ENCODE measurements at places on chromosomes 4 and X.

DNA sequence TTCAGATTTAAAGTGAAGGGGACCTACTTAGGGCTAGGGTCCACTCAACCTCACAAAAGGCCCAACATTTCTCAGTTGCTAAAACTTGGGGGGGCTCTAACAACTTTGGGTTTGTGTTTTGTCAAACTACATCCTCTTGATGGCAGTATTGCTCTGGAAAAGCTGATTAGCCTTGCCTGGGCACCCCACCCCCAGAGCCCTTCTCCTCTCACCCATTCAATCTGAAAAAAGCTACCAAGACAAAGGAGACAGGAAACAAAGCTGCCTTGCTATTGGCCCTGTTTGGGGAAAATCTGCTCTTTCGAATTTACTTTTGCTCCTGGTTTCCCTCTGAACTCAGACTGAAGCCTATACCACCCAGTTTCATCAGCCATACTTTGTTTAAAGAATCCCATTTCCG, 195.2 kb upstream of the STK26 start:
- DNase-seq, result no peak

- DNase-seq, result no peak
Measured at GRCh38 chr4:86594559-86595425, 677 bp downstream of the PTPN13 start.

GRCh38 chrX:72158773-72159172, 22.8 kb upstream of the PIN4 start:
- DNase-seq, result no peak

DNA sequence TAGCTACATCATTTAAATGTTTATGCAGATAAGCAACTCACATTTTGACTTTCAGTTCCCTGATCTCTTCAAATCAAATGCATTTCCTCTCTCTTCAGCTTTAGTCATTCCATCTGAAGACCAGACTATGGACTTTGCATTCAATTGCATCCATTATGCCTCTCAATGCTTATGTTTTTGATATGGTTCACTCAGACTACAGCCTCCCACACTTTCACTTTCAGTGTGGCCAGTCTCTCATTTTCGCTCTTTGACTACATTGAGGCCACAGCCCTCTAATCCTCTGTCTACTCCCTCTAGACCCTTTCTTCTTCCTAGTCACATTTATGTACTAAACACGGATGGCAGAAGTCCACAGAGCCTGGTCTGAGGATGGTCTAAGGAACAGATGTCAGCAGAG, 24.5 kb upstream of the VEGFC start:
- no peak for DNase-seq

DNA sequence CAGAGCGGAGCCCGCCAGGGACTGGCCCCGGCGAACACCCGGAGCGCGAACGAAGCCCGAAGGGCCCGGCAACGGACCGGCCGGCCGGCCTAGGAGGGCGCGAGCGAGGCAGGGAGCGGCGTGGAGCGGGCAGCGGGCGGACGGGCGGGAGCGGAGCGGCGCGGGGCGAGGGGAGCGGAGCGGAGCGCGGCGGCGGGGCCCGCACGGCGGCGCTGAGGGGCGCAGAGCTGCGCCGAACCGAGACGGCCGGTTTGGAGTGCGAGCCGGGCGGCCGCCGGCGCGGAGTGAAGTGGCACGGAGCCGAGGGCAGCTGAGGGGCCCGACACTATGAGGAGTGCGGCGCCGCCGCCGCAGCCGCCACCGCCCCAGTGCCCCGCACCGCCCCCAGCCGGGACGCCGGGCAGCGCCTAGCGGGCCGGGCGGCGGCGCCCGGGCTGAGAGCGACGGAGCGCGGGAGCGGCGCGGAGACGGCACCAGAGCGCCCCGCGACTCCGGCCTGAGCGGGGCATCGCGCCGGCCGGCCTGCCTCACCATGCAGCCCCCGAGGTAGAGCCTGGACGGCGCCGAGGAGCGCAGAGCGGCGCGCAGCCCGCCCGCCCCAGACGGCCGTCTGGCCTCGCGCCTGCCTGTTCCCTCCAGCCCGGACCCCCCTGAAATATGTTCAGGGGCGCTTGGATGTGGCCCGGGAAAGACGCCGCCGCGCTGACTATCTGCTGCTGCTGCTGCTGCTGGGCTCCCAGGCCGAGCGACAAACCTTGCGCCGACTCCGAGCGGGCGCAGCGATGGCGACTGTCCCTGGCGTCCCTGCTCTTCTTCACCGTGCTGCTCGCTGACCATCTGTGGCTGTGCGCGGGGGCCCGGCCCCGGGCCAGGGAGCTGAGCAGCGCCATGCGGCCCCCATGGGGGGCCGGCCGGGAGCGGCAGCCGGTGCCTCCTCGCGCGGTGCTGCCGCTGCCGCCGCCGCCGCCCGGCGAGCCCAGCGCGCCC, 793 bp downstream of the NALF2 start:
- DNase-seq, result no peak

GRCh38 chrX:110914281-110914680, 118.7 kb upstream of the CHRDL1 start:
- DNase-seq, result no peak

DNA sequence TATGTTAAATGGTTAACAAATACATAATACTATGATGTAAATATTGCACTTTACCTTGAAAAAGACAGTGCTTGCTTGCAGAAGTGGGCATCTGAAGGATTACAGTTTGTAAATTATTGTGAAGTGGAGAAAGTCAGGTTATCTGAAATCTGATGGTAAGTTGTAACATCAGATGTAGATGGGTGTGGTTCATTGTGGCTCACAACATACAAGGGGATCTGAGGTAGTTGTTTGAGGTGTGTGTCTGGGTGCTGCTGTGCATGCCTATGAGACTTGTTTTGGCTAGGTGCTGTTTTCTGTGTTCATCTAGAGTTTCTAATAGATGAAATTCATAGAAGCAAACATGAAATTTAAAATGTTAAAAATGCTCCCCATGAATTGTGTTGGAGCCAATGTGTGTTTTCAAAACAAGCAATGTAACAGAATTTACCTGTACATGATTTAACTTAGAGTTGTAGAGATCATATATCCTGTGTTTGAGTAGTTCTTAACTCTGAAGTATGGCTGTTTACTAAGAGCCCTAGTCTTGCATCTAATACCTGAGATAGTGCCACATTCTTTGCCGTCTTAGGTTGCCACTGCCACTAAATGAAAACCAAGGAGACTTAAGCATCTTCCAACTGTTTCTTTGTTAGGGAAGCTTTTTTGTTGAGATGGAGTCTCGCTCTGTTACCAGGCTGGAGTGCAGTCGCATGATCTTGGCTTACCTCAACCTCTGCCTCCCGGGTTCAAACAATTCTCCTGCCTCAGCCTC, 11.9 kb upstream of the NDUFC1 start:
- DNase-seq, result no peak

DNA sequence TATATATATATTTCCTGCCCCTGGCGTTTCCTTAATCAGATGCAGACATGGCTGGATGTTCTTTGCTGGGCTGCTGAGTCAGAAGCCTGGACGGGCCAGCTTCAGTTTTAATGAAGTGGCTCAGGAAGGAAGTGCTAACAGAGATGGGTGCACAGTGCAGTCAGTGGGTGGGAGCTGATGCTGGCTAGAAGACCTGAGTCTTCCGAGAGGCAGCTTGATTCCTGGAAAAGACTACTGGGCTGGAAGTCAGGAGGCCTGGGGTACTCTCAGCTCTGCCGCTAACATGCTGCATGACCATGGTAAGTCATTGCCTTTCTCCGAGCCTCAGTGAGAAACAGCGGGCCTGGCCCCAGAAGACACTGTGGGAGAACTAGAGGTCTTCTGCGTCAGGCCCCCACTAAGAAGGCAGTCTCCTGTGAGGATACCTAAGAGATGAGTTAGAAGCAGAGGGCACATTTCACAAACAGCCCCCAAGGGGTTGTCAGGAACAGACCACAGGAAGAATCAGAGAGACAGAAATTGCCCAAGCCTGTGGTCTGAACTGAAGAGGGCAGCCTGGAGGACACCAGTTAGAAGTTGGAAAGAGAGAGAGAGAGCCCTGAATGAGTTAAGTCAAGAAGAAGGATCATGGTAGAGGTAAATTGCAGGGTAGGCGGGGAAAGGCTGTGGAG, 8.3 kb upstream of the CD40LG start:
- no peak for DNase-seq

DNA sequence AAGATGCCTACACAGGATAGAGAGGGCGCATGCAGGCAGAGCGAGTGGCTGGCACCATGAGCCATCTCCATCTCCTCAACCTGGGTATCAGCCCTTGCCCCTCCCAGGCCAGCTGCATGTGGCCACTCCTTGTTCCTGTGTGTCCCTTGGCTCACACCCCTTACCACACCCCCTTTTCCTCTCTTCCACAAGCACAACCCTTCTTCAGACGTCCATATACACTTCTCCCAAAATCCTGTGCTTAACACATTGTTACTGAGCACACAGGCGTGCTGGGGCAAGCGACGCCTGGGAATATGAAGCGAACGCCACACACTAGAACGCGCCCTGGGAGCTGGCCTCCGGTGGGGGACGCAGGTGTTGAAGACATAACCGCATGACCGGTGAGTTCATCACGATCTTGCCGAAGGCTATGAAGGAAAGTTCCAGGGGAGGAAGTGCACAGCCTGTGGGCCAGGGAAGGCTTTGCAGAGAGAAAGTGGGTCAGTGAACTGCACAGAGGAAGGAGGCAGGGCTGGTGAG, 19.1 kb upstream of the KIAA0232 start:
- DNase-seq, result no peak

DNA sequence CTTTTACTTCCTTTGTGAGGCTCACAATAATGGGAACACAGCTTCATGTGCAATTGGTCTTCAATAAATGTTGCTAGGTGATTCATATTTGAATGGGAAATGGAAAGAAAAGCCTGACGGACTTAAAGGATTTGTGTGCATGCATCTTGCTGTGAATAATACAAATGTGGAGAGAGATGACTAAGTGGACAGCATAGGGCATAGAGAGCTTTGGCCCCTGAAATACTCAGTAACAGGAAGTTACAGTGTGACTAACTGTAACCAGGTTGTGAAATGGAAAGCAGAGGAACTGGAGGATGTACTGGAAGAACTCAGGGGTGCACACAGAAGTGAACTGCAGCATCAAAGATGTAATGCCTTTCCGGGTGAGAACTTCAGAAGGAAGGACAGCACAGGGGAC, 206.7 kb downstream of the MGST2 start:
- no peak for DNase-seq

DNA sequence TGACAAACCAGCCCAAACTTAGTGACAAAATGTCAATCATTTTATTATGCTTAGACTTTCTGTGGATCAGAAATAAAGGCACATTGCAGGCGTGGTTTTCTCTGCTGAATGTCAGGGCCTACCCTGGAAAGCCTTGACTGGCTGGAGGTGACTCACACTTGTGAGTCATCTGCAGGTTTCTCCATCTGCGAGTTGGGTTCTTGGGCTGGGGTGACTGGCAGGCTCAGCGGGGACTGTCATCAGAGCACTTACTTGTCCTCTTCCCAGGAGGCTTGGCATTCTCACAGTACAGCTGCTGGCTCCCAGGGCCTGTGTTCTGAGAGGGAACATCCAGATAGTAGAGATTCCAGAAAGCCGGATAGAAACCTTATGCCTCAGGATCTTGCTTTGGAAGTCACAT, 153.8 kb upstream of the AGA start:
- no peak for DNase-seq

- DNase-seq, result no peak
Measured at GRCh38 chr4:157643257-157643656, 422.7 kb downstream of the GRIA2 start.

- no peak for DNase-seq
Measured at GRCh38 chrX:71162981-71163380, 18.3 kb downstream of the NLGN3 start.

- no peak for DNase-seq
Measured at GRCh38 chr4:98645527-98645926, 12.9 kb downstream of the TSPAN5 start.

- DNase-seq, result no peak
Measured at GRCh38 chr4:26055855-26056254, 141.8 kb downstream of the SMIM20 start.

DNA sequence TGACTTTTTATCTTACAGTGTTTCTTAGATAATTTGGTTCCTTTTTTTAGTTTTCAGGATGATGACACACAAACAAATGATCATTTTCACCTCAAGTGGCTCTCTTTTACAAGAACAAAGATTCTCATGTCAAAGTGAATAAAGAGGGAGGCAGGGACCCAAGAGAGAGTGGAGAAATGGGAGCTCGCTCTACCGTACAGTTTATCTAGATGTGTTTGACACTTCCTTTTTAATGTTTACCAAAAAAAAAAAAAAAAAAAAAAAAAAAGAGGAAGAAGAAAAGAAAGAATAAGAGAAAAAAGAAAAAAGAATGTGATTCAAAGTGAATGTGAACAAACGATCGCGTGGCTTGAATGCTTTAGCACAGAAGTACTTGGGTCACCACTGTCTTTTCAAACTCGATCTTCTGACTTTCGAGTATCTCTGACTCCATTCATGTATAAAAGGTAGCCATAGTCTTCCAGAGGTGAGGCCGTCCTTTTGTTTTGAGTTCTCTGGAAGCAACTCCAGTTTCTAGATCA, 75.6 kb upstream of the GRXCR1 start:
- no peak for DNase-seq

GRCh38 chr4:10023806-10024205, 2.5 kb upstream of the SLC2A9 start:
- no peak for DNase-seq

DNA sequence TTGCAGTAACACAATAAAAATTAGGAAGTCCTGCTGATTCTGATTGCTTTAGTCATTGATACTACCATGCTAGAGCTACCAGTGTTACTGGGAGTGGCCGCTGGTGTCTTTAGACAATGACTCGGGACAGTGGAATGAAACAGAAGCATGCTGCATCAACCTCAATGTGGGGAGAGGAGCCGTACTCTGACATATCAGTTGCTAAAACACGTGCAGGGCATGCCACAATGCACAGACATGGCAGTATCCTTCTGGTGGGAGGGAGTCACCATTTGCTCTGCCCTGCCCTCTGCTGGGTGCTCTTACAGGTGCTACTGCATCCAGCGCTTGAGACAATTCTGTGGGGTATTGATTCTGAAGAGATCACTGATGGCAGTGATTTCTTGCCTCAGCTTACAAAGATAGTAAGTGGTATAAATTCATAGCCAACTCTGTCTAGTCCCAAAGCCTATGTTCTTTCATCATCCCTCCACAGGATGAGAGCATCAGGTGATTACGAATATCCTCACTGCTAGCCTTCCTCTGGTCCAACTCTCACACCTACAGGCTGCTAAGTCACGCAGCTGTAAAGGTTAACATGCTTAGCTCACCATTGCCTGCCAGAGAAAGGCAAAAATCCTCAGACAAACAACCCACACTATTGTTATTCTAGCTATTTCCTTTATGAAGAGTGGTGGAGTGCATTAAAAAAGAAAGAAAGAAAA, 43.7 kb downstream of the NSG1 start:
- DNase-seq, result no peak
